GM23338 (cell line): ENCODE measurements at places on chromosomes 5 and 9. TPM values are rescaled to one million over a fixed set of nuclear protein-coding genes. Genes with fewer than 3 reads are reported as not detected.

ECSCR gene
- total RNA-seq, result 1.2 and 2.2 TPM in 2 replicates

FSTL4 gene
- total RNA-seq, result 1.4 and 2.2 TPM in 2 replicates

GRCh38 chr9:15139469-15139868 lies 167.5 kb downstream of the TTC39B start:
- peak overlapping the region; percentile 79 for H3K27ac ChIP-seq
- H3K36me3 ChIP-seq, result no peaks in the 10 kb centered on the region
- peak; percentile 49 for DNase-seq
- peaks cover 27% of the 10 kb centered on the region for H3K4me1 ChIP-seq
- H3K4me3 ChIP-seq, result no peak overlapping the region

DNA sequence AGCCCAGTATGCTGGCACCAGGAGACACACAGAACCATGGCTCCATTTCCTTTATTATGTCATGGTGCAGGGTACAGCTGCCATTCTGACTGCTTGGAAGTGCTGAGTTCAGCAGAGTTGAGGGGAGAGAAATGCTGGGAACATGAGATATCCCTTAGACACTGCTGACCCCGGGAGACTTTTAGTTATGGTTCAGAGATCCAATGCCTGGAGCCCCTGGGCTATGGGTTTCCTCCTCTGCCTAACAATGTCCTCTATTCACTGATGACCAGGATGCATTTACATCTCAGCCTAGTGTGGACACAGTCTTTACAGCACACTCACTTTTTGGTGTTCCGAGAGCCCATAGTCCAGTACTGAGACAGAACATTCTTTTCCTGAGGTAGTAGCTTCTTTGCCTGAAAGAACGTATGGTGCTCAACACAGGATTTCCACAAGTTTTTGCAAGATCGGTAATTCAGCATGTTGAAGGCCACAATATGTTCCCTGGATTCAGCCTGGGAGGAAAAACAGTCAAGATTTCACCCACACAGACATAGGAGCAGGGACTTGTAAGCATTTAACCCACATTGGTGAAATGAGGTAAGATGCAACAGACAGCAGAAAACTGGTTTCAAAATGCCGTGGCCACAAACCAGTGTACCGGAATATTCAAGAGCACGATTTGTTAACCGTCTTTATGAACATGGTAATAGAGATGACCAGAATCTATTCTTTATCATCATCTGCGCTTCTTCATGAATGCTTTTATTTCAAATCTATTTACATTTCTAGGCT lies 71.3 kb downstream of the PTPN3 start:
- H3K27ac ChIP-seq, result no peak overlapping the region
- H3K27me3 ChIP-seq, result no peaks in the 10 kb centered on the region
- no peaks in the 10 kb centered on the region for H3K36me3 ChIP-seq

DNA sequence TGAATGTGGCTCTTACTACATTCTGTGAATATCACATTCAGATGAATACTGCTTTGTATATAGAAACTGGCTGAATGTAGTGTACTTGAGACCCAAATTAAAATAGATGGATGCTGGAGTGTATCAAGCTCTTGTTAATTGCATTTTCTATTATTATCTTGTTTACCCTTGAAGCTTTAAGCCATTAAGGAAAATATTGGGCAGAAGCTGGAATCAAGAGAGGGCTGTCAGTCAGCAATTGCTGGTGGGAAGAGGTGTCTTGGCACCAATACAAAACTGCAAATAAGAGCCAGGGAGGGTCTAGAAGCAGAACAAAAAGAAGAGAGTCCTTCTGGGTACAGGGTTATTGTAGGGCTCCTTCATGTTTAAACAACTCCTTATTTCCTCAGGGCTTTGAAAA lies 38.8 kb downstream of the MUSK start:
- H3K4me3 ChIP-seq, result no peak overlapping the region
- H3K4me1 ChIP-seq, result no peaks in the 10 kb centered on the region
- H3K27me3 ChIP-seq, result no peaks in the 10 kb centered on the region
- no peaks in the 10 kb centered on the region for H3K36me3 ChIP-seq

- H3K27ac ChIP-seq, result no peak overlapping the region
- H3K4me1 ChIP-seq, result no peaks in the 10 kb centered on the region
- H3K36me3 ChIP-seq, result no peaks in the 10 kb centered on the region
- H3K4me3 ChIP-seq, result no peak overlapping the region
- no peak for DNase-seq
- no peaks in the 10 kb centered on the region for H3K27me3 ChIP-seq
Measured at GRCh38 chr5:174397206-174397605, 327.2 kb upstream of the MSX2 start.

GRCh38 chr5:34001241-34001841 lies 6.5 kb downstream of the AMACR start:
- peaks cover 7% of the 10 kb centered on the region; the same call in 1 of the 2 replicates for H3K4me1 ChIP-seq
- 0 out of 2 replicates have a peak, but pooled peaks cover 3% of the 10 kb centered on the region for H3K36me3 ChIP-seq
- H3K27me3 ChIP-seq, result no peaks in the 10 kb centered on the region
- no peak overlapping the region for H3K27ac ChIP-seq
- no peak for DNase-seq
- H3K4me3 ChIP-seq, result no peak overlapping the region

DNA sequence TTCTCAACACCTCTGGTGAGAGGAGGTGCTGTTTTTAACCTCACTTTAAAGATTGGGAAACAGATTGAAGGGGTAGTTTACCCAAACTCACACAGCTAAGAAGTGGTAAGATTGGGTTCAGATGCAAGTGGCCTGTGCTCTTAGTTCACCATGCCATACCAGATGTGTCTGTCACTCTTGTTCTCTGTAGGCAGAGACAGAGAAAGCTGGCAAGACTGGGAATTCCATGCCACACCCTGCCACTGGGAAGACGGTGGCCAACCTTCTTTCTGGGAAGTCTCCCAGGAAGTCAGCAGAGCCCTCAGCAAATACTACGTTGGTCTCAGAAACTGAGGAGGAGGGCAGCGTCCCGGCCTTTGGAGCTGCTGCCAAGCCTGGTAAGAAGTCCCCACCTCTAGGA lies 11.0 kb downstream of the TCOF1 start:
- H3K4me3 ChIP-seq, result no peak overlapping the region
- peaks cover 57% of the 10 kb centered on the region for H3K36me3 ChIP-seq
- no peaks in the 10 kb centered on the region for H3K27me3 ChIP-seq
- H3K4me1 ChIP-seq, result no peaks in the 10 kb centered on the region

DNA sequence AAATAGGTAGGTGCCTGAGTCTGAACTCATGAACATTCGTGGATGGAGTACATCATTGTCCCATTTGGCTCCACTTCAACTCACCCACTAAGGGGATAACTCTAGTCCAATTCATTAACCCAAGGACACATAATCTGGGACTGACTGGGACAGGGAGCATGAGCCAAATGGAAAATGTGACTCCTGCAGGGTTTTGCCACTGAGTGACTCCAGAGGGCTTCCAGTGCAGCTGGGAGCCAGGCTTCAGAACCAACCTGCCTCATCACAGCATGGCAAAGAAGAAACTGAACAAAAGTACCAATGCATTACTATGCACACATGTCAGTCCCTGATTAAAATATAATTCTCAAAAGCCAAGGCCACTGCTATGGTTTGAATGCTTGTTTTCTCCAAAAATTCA lies 159.7 kb upstream of the SNX2 start:
- H3K4me3 ChIP-seq, result no peak overlapping the region
- no peak for DNase-seq
- H3K4me1 ChIP-seq, result peaks cover 6% of the 10 kb centered on the region; the same call in 1 of the 2 replicates
- H3K36me3 ChIP-seq, result no peaks in the 10 kb centered on the region
- H3K27ac ChIP-seq, result no peak overlapping the region
- H3K27me3 ChIP-seq, result no peaks in the 10 kb centered on the region

DNA sequence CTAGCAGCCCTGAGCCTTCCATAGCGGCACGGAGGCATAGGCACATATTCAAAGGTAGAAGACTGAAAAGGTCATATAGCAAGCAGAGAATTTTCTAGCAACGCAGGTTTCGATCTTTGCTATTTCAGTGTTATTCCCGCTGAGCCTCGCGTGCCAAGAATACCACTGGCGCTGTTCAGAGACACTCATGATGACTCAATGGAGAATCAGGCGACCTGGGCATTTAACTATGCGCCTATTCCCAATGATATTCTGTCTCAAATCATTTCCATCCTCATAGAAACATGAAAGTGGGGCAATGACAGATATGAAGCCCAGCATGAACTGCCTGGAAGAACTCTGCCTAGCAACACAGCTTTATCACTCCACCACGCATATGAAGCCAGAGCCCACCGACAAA lies 59.9 kb downstream of the EFNA5 start:
- H3K36me3 ChIP-seq, result no peaks in the 10 kb centered on the region
- peaks cover 53% of the 10 kb centered on the region for H3K4me1 ChIP-seq
- no peak for DNase-seq
- H3K4me3 ChIP-seq, result no peak overlapping the region
